EL (cell line): ENCODE measurements at places on chromosomes 7 and 10.

GRCh38 chr7:114130866-114131265, 212.1 kb upstream of the PPP1R3A start:
- DNase-seq, result no peak

- DNase-seq, result no peak
Measured at GRCh38 chr7:117237646-117238045, 85.2 kb downstream of the WNT2 start.

DNA sequence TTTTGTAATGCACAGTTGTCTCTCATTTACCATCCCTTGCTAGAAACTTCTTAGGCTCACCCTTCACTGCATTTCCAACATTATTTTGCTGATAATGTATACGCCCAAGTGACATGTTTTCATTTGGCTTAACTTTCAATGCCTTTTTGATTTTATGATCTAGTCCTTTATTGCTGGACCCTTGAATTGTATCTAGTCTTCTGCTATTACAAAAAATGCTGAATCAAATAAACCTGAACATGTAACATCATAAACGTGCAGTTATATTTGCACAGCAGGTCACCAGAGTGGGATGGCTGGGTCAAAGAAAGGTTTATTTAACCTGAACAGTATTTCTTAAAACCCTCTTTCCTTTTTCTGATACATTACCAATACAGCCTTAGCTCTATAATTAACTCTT, 63.0 kb downstream of the MINDY3 start:
- no peak for DNase-seq

DNA sequence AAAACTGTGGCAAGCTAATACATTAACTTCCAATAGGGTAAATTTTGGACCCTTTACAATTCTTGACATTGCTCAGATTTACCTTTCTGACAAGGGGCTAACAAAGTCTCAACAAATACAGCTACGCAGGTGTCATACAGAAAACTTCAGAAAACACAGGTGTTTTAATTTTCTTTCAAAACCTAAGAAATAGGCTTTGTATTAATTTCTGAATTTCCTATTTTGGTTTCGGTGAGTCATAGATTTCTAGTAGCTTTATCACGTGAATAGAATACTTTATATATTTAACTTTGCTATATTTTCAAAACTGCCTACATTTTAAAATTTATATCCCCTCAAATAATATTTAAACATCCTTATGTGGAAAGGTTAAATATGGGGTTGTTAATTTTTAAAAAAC, 215.3 kb downstream of the DGKB start:
- DNase-seq, result no peak
